ENCODE measurements at places on chromosomes 5 and 9. TPM values are rescaled to one million over a fixed set of nuclear protein-coding genes. Genes with fewer than 3 reads are reported as not detected.

The YIPF5 gene
- 76.1 TPM for total RNA-seq

The CBY3 gene
- not detected for total RNA-seq

The CAMK2A gene
- 26.1 TPM for total RNA-seq

The ABLIM3 gene
- 40.7 TPM for total RNA-seq

The GABRA6 gene
- 0.06 TPM for total RNA-seq

The NMUR2 gene
- total RNA-seq, result 0.30 TPM

The SLC23A1 gene
- total RNA-seq, result not detected

The ITGA1 gene
- 22.1 TPM for total RNA-seq

The PCDHGA7 gene
- total RNA-seq, result 6.1 TPM

The TYRP1 gene
- 10.2 TPM for total RNA-seq

The RALGPS1 gene
- 66.9 TPM for total RNA-seq

All from spinal cord (tissue), 10 donors.